ENCODE measurements at places on chromosomes 7 and 10.

DNA sequence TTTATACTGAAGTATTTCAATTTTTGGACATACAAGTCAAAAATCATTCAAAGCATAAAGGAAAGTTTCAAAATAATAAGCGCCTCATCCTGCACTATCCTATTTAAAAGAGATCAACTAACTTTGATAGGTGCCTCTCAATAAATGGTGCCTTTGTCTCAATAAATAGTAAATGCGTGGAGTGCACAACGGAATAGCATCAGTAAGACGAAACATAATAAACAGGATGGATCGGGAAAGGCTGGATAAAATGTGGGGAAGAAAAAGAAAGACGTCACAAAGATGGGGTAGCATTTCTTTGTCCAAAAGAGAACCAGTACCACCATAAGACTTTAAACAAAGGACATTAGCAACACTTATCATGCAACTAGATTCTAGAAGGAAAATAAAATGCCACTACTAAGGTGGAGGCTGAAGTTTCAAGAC is 571 bp upstream of the PRKAR2B start:
- no peak for DNase-seq

DNA sequence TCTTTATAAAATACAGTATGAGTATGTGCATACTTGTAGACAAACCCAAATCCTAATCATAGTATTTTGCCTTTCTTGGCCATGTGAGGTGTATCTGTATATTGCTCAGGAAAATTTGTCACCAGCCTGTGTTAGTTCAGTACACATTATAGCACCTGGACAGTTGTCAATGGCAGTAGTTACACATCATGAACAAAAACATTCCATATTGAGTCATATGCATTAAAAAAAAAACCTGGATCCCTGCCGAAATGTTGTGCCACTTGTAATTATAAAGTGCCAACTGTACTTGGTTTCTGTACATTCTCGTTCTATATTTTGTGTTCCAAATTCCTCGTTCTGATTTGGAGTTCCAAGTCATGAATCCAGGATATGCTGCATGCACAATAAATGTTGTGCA is 410.4 kb downstream of the INHBA start:
- no peak for DNase-seq

DNA sequence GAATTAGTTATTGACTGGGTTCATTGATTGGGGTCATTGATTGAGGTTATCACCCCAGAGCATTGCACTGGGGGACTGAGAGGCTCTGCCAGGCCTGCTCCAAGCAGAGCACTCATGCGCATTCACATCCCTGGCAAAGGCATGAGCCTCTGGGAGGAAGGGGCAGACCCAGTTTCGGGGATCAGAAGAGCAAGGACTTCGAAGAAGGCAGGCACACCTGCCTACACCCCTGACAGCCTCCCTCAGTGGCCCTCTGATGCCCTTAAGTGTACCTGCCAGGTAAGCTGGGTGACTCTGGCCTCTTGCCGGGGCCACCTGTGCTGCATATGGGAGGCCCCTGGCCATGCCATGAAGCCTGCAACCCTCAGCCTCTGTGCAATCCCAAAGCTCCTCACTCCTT is 181.1 kb downstream of the PTPN20 start:
- no peak for DNase-seq

DNA sequence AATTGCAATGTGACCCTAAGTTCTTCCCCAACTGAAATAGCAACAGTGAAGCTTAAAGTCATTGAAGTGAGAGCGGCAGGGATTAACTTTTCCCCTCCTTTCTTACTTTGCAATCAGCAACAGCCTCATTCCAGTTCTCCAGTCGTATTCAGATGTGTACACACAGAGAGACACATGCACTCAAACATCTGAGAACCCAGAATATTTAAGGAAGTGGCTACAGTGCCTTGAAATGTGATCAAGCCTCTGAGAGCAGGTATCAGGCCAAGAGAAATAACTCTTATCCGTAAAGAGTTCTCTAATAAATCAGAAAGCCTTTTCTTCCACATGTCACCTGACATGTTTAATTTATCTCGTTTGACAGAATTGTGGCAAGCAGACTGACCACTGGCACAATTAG is 388.9 kb upstream of the NPVF start:
- DNase-seq, result no peak

DNA sequence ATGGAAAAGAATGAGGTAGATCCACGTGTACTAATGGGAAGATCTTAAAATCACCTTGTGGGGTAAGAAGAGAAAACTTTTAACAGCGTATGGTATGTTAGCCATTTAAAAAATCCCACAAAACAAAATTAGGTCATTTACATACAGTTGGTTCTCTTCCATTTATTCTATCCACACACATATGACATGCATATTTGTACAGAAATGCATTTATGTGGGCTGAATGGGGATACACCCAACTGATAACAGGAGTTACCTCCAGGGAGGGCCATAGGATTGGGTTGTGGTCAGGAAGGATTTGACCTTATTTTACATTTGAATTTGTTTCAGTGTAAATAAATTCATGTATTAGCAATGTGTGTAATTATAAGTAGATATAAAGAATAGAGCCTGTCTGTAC is 71.5 kb downstream of the MCMBP start:
- no peak for DNase-seq

GRCh38 chr10:20890009-20890408 is 7.1 kb downstream of the NEBL start:
- no peak for DNase-seq

DNA sequence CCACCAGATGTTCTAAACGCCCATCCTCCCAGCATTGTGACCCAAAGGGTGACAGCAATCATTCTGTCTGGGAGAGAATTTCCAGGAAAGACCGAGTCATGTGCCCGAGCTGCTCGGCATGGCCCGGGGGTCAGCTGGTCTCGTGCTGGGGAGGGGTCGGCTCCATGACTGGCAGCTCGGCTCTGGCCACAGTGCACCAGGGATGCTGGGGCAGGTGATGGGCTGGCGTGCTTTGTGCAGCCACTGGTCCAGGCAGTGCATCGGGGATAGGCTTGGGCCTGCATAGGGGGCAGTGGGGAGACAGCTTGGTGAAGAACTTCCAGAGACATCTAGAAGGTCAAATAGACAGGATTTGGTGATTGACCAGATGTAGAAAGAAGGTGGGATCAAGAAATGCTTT is 39.2 kb upstream of the PSMG3 start:
- no peak for DNase-seq

DNA sequence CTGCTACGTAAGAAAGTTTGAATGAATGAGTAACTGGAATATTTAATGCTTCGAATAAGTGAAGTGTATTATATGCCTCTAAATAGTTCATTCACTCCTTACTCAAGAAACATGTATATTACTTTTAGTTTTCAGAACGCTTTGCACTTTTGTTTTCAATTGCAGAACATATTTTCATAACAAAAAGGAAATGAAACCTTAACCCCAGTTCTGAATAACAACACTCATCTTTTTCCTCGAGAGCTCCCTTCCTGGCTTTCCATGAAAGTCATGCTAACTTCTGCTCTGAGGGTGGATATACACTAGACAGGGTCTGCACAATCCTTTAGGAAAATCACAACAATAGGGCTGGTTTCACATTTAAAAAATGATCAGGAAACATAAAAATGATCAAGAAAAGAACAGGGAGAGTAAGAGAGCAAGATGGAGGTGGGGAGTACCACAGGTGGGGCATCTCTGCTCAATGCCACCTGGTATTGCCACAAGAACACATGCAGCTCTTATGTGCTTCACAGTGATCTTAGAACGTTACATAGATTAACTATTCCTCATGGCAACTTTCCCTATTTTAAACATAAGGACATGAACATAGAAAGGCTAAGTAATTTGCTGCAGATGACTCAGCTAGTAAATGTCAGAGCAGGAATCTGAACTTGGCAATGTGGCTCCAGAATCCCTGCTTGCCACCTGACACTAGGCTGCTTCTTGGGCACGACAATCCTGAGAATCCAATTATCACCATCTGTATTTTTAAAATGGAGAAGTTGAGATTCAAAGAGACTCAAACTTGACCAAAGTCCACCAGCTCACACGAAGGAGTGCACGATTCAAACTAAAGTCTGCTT is 219.5 kb upstream of the AOAH start:
- no peak for DNase-seq

- DNase-seq, result no peak
Measured at GRCh38 chr7:4602905-4603842, 78.9 kb upstream of the FOXK1 start.

DNA sequence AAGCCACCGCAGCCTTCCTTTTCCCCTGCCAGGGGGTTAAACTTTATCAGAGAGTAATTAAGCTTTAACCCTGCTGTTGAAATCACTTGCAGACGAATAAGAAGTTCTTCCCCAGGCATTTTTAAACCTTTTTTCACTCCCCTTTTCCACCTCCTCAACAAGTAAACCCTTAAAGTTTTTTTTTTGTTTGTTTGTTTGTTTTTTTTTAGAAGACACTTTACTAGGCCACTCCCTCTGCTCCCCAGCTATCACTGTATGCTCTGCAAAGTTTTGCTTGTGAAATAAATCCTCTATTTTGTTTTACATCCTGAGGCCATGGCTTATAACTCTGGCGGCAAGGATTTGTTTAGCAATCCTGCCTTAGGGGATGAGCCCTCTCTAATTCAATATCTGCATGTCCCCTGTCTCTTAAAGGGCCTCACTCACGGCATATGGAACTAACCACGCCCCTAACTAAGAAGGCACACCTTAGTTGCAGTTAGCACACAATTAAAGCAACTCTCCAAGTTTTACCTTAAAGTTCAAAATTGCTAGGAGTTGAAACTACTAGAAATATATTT is 1354.7 kb upstream of the LRRTM3 start:
- DNase-seq, result no peak

DNA sequence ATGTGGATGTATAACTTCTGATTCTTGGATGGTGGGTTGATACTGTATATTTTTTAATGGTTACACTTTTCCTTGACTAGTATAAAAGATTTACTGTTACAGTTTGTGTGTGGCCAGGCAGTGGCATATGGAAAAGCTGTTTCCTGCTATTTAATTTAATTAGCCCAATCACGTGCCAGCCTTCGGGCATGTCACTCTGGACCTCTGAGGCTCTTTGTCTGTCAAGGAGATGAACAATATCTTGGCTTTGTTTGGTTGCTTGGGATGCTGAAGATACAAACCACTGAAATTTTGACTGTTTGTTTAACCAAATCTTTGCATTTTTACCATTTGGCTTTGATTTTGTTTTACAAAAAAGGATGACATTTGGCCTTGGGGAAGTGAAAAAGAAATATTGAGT is 185.0 kb downstream of the HDAC9 start:
- DNase-seq, result no peak

GRCh38 chr7:144830811-144831210 is 5.0 kb downstream of the TPK1 start:
- DNase-seq, result no peak

DNA sequence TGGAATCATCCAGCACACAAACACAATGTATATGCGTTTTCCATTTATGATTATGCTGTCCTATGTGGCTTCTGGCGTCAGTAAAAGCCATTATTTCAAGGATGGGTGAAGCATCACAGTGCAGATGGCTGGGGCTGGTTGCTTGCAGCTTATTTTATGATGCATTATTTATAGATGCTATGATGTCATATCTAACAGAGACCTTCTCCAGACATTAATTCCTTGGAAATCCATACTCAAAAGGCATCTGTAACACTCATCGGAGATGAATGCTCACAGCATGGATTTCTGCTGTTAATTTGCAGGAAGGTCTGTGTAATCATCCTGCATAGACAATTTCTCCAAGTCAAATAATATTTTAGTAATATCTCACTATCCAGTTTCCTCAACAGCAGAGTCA is 7.2 kb downstream of the RGS10 start:
- no peak for DNase-seq

DNA sequence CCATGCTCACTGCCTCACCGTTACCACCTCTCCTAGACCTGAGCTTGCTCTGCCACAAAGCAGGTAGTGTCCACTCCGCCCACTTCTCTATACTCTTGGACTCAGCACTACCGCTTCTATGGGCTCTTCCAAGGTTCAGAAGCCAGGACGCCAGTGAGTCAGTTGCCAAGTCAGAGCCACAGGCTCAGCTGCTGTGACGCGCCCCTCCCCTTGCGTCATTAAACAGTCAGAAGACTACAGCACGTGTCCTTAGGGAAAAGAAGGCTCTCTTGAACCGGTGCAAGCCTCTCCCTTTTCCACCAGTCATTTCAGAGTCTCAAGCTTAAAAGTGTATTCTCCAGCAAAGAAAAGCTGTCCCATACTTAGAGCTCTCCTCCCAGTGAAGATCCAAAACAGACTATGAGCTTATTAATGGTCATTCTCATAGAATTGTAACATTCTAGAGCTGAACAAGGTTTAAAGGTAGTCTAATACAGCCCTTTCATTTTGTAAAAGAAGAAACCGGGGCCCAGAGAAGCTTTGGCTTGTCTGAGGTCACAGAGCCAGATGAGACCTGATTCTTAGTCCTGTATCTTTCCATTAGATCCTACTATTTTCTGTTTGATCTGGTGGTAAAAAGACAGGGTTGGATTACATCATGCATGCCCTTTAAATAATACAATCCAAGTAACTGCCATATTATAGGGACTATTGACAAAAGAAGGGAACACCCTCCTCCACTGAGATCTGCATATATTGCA is 40.9 kb upstream of the MET start:
- peak; percentile 42 for DNase-seq

- no peak for DNase-seq
Measured at GRCh38 chr7:34247468-34247867, 342.1 kb downstream of the BMPER start.

DNA sequence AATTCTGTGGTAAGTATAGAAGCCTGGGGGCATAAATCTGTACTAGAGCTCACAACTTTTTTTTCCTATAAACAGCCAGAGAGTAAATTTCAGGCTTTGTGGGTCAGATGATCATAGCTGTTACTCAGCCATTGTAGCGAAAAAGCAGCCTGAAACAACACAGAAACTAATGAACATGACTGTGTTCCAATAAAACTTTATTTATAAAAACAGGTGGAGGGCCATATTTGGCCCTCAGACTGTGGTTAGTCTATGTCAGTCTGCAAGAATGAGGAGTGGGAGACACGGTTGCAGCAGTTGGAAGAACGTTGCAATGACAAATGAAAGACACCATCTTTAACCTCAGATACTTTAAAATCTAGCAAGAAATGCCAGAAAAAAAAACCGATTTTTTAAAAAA is 389.6 kb upstream of the PRKCQ start:
- DNase-seq, result no peak

DNA sequence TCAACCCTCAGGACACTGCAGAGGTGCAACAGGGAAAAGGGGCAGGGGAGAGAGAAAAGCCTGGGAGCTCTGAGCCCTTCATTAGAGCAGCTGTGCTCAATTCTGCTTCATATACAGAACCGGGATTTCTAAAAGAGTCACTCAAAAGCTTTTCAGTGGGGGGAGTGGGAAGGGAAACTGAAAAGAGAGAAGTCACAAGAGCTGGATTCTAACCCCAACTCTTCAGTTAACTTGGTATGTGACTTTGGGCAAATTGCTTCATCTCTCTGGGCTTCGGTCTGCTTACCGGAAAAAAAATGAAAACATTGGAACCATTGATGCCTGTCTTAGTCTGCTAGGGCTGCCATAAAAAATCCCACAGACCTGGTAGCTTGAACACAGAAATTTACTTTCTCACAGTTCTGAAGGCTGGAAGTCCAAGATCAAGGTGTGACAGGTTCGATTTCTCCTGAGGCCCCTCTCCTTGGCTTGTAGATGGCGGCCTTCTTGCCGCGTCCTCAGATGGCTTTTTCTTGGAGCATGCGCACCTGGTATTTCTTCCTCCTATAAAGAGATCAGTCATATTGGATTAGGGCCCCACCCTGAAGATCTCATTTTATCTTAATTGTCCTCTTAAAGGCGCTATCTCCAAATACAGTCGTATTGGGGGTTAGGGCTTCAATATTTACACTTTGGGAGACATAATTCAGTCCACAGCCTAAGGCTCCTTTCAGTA is 118.3 kb upstream of the KMT2E start:
- DNase-seq, result no peak
